CD4-positive, CD25-positive, alpha-beta regulatory T cell (primary cell): ENCODE measurements at places on chromosomes 12 and 14. TPM values are rescaled to one million over a fixed set of nuclear protein-coding genes. Genes with fewer than 3 reads are reported as not detected.

The TBX3 gene
- total RNA-seq: not detected

The ENDOU gene
- not detected for total RNA-seq

DNA sequence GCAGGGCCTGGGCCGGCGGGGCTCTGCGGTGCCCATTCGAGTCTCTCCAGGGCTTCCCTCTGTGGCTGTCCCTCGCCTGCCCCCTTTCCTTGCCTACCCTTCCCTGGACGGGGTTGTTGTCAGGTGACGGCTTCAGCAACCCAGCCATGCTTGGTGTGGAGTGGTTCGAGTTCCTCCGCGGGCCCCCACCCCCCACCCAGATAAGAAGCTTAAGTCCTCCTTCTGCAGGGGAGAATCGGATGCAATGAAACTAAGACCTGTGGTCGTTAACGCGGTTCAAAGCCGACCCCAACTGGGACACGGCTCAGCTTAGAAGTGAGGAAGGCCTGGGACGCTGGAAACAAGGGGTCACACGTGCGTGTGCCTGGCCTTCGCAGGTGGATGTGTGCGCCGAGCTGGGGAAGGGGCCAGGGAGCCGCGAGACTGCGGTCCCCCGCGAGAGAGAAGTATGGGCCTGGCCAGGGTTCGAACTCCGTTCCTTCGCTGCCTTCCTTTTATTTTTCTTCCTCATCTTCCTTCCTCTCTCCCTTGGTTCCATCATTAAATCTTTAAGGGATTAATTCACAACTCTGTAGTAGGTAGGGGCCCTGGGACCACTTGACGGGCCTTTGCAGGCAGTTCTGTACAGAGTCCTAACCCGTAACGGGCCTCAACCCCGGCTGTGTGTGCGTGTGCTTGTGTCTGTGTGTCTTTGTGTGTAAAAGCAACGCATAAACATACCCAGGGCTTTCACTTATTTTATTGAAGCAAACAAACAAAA lies 3.5 kb downstream of the TTC6 start:
- H3K4me3 ChIP-seq: no peak overlapping the region
- peaks cover 22% of the 10 kb centered on the region for H3K4me1 ChIP-seq
- H3K27me3 ChIP-seq: peaks cover 40% of the 10 kb centered on the region
- no peak overlapping the region for H3K27ac ChIP-seq
- no peak for DNase-seq
- H3K36me3 ChIP-seq: no peaks in the 10 kb centered on the region

- no peak overlapping the region for H3K27ac ChIP-seq
- no peaks in the 10 kb centered on the region for H3K36me3 ChIP-seq
- H3K27me3 ChIP-seq: no peaks in the 10 kb centered on the region
- H3K4me1 ChIP-seq: no peaks in the 10 kb centered on the region
Observed at GRCh38 chr12:25556153-25556552, 3.1 kb upstream of the LMNTD1 start.

GRCh38 chr14:60089221-60089620 lies 2.5 kb upstream of the PCNX4 start:
- DNase-seq: no peak
- H3K27ac ChIP-seq: no peak overlapping the region
- H3K4me1 ChIP-seq: peaks cover 23% of the 10 kb centered on the region
- no peak overlapping the region for H3K4me3 ChIP-seq

DNA sequence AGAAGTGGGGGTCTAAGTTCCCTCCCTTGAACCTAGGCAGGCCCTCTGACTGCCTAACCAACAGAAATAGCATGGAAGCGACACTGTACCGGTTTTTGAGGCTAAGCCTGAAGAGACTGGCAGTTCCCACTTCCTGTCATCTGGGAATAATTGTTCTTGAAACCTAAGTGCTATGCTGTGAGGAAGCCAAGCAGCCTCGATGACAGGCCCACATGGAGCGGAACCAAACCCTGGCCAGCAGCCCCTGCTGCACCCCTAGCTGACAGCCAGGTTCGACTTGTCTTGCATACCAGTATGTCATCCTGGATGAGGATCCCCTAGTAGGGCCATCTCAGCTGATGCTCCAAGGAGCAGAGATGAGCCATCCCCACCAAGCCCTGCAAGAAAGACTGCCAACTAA lies 6.4 kb upstream of the GPR68 start:
- H3K27me3 ChIP-seq: no peaks in the 10 kb centered on the region
- peaks cover 2% of the 10 kb centered on the region for H3K36me3 ChIP-seq
- peak overlapping the region; percentile 61 for H3K4me3 ChIP-seq
- no peak for DNase-seq
- peak overlapping the region; percentile 98 for H3K27ac ChIP-seq

DNA sequence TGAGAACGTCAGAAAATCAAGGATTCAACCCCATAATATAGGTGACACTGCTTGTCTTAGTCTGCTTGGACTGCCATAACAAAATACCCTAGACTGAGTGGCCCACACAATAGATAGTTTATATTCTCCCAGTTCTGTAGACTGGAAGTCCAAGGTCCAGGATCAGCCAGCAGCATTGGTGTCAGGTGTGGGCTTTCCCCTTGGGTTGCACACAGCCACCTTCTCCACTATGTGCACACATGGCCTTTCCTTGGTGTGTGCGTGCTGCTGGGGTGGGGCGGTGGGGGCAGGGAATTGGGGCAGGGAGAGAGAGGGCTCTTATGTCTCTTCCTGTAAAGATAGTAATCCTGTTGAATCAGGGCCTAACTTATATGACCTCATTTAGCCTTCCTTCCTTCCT lies 106.4 kb downstream of the SLC25A47 start:
- DNase-seq: no peak
- H3K4me3 ChIP-seq: no peak overlapping the region
- H3K27me3 ChIP-seq: no peaks in the 10 kb centered on the region
- no peaks in the 10 kb centered on the region for H3K4me1 ChIP-seq

The RNASE3 gene
- total RNA-seq: not detected

- no peak overlapping the region for H3K27ac ChIP-seq
- DNase-seq: no peak
- peaks cover 3% of the 10 kb centered on the region for H3K36me3 ChIP-seq
- no peak overlapping the region for H3K4me3 ChIP-seq
Observed at GRCh38 chr14:31037709-31038221, 11.6 kb upstream of the STRN3 start.

The NGB gene
- not detected for total RNA-seq

The GDF11 gene
- total RNA-seq: 7.4 TPM

DNA sequence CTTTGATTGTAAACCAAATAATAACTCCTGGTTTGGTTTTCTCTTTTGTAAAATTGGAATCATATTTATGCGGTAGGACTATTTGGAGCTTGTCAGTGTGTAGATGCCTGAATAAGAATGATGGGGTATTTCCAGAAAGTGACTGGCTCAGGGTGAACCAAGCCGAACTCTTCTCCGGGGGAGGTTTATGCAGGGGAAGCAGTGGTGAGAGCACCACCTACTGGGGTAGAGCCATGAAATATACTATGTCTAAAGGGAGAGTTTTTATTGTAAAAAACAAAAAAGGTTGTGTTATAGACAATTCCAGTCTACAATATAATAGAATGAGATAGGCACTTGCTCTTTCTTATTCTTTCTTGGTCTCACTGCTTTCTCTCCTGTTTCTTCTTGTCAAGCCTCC lies 222.9 kb upstream of the SLC16A7 start:
- H3K4me3 ChIP-seq: no peak overlapping the region
- H3K36me3 ChIP-seq: no peaks in the 10 kb centered on the region

DNA sequence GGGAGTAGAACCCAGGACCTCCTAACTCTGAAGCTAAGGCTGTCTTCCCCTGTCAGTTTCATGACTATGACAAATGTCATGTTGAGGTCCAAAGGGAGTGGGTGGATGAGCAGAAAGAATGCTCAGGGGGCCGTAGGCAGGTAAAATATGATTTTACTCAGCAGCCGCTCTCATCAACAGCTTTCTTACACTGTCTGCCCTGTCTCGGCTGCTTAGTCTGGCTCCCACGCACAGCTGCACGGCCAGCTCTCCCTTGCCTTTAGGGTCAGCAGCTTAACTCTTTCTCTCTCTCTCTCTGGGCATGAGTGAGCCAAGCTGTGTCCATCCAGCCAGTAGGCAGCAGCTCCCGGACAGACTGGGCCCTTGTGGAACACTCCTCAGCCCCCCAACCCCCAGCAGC lies 95.2 kb downstream of the GCH1 start:
- peaks cover 4% of the 10 kb centered on the region for H3K27me3 ChIP-seq
- no peak overlapping the region for H3K27ac ChIP-seq
- H3K36me3 ChIP-seq: no peaks in the 10 kb centered on the region
- no peaks in the 10 kb centered on the region for H3K4me1 ChIP-seq
- no peak overlapping the region for H3K4me3 ChIP-seq

GRCh38 chr14:39423793-39424192 lies 8.4 kb downstream of the FBXO33 start:
- DNase-seq: no peak
- peaks cover 5% of the 10 kb centered on the region for H3K36me3 ChIP-seq
- peak overlapping the region; percentile 32 for H3K4me3 ChIP-seq
- H3K4me1 ChIP-seq: peaks cover 38% of the 10 kb centered on the region
- H3K27me3 ChIP-seq: no peaks in the 10 kb centered on the region

GRCh38 chr12:6158255-6158654 lies 33.8 kb upstream of the VWF start:
- H3K36me3 ChIP-seq: no peaks in the 10 kb centered on the region
- H3K27ac ChIP-seq: no peak overlapping the region
- H3K27me3 ChIP-seq: no peaks in the 10 kb centered on the region
- DNase-seq: no peak
- H3K4me3 ChIP-seq: no peak overlapping the region

- peak overlapping the region; percentile 96 for H3K27ac ChIP-seq
- DNase-seq: peak; percentile 36
- peaks cover 11% of the 10 kb centered on the region for H3K36me3 ChIP-seq
Observed at GRCh38 chr14:91399868-91400640, 17.6 kb downstream of the CCDC88C start.

The TDRD9 gene
- total RNA-seq: 0.37 TPM

GRCh38 chr14:23351681-23352505 lies 794 bp downstream of the SLC22A17 start:
- DNase-seq: no peak
- peaks cover 6% of the 10 kb centered on the region for H3K4me1 ChIP-seq
- H3K36me3 ChIP-seq: no peaks in the 10 kb centered on the region
- no peak overlapping the region for H3K4me3 ChIP-seq
- no peak overlapping the region for H3K27ac ChIP-seq

The SLC6A12 gene
- total RNA-seq: not detected

GRCh38 chr14:70759398-70759797 lies 49.9 kb downstream of the MAP3K9 start:
- no peak for DNase-seq
- H3K4me3 ChIP-seq: no peak overlapping the region
- H3K27me3 ChIP-seq: no peaks in the 10 kb centered on the region
- H3K36me3 ChIP-seq: peaks cover 2% of the 10 kb centered on the region

DNA sequence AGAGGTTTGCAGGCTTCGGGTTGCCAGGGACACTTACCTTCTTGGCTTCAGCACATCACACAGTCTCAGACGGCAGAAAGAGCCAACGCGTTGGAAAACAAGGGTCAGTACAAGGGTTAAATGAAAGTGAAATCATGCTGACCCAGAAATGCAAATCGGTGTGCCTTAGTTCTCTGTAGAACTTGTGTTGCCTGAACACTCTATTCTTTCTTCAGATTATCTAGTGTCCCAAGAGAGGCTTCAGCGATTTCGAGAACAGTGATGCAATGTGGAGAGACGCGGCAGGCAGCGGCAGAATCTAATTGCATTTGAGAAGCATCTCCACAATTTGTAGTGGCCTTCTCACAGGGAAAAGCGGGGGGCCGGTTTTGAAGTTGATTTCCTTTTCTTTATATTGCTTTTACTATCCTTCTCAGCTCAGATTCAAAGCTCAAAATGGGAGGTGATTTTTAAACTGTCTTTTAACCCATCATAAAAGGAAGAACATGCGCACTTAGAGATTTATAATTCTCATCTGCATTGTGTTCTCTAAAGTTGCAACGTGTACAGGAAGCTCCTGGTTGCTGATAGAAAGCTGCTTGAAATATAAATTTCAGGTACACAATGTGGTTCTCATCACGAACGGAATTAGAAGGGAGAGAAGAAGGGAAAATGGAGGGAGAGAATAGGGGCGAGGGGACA lies 67.8 kb upstream of the EGLN3 start:
- no peak overlapping the region for H3K27ac ChIP-seq
- H3K4me3 ChIP-seq: peak overlapping the region; percentile 66
- H3K27me3 ChIP-seq: peaks cover 4% of the 10 kb centered on the region
- no peaks in the 10 kb centered on the region for H3K4me1 ChIP-seq

The ADAM20 gene
- total RNA-seq: 0.72 TPM

GRCh38 chr12:104303538-104304151 lies at the start of gene EID3:
Gene EID3 (plus strand): TSS chr12:104303739. CDS start chr12:104303935, 196 bp downstream.
- H3K27ac ChIP-seq: peak within 1 kb of the TSS; percentile 88
- H3K27me3 ChIP-seq: no peaks in the 10 kb centered on the region
- peak within 1 kb of the TSS; percentile 95 for H3K4me3 ChIP-seq
- peaks cover 22% of the 10 kb centered on the region for H3K4me1 ChIP-seq

DNA sequence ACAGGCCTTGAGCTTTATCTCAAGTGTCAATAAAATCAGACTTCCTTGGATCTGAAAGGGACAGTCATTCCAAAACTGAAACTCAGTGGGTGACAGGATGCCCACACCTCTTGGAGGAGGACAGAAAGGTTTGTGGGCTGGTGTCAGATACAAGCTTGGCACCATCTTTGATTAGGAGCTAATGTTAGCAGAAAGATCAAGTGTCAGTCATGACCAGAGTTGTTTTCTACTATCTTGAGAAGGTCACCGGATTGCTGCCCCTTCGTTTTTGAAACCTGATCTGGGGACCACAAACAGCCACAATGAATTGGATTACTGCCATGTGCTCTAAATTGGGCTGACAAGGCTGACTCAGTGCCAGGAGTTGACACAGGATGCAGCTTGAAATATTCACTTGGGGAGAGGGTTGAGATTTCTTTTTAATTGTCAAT lies 88.3 kb downstream of the OTOGL start:
- H3K27me3 ChIP-seq: no peaks in the 10 kb centered on the region
- no peak overlapping the region for H3K27ac ChIP-seq
- no peak for DNase-seq
- H3K4me1 ChIP-seq: no peaks in the 10 kb centered on the region

- H3K4me1 ChIP-seq: no peaks in the 10 kb centered on the region
- no peak overlapping the region for H3K4me3 ChIP-seq
- no peaks in the 10 kb centered on the region for H3K36me3 ChIP-seq
- H3K27ac ChIP-seq: no peak overlapping the region
- DNase-seq: no peak
Observed at GRCh38 chr12:116461060-116461459, 98.1 kb upstream of the MAP1LC3B2 start.

The DEPDC4 gene
- total RNA-seq: not detected
